ENCODE measurements at places on chromosomes 4 and X.

DNA sequence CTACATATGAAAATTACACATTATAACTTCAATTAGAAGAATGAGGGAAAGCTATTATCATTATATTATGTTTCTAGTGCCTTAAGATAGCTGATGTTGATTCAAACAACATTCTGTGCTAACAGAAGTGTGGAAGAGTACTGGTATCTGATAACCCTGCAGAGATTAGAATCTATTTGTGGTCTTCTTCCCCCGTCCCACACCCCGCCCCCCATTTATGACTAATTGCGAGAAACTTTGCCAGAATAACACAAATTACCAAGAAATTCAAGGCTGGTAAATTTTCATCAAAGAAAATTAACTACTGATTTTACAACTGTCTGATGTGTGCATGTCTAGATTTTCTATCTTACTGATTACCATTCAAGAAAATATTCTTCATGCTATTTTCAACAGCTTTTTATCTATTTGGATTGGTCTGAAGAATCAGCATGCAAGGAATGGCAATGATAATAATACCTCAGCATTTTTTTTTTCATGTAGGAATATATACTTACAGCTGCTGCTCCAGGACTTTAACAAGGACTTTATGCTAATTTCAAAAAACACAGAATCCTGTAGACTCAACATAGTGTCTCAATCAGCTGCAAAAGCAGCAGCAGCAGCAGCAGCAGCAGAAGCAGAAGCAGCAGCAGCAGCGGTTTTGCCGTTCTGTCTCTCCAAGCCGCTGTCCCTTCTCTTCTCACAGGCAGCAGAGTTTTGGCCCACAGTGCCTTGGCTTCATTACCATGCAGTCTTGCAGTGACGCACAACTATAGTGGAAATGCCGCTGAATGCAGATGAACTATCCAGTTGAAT, 126.7 kb downstream of the FRYL start:
- no peak for DNase-seq

GRCh38 chr4:140156529-140157171, 2.7 kb upstream of the MAML3 start:
- no peak for DNase-seq

DNA sequence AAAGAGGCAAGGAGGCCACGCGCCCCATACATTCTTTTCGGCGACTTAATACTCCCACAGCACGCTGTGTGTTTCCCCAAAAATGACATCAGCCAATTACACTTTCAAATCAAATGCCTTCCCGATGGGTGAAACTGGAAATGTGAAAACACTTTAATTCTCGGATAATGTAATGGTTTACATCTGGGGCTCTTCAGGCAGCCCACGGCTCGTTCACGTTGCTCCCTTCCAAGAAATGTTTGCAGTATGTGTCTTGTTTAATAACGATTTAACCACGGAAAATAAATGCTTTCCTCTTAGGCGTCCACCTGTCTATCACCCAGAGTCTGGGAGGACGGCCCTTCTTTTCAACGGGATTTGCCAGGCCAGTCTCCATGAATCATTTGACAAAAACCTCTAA, 272.5 kb downstream of the SHOX start:
- DNase-seq, result no peak

- DNase-seq, result no peak
These were observed 384.3 kb downstream of the GPM6A start for GRCh38 chr4:175427751-175428150.

DNA sequence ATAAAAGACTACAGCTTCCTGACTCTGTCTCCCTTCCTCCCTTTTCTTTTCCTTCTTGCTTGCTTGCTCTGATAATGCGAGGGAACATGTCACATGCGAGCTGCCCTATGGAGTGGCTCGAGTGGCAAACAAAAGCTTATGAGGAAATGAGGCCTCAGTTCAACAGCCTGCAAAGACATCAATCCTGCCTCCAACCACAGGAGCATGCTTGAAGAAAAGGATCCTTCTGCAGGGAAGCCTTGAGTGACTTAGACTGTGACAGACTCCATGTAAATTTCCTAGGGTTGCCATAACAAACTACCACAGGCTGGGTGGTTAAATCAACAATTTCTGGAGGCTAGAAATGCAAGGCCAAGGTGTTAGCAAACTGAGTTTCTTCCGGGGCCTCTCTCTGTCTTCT, 152.5 kb downstream of the NR3C2 start:
- DNase-seq, result no peak

DNA sequence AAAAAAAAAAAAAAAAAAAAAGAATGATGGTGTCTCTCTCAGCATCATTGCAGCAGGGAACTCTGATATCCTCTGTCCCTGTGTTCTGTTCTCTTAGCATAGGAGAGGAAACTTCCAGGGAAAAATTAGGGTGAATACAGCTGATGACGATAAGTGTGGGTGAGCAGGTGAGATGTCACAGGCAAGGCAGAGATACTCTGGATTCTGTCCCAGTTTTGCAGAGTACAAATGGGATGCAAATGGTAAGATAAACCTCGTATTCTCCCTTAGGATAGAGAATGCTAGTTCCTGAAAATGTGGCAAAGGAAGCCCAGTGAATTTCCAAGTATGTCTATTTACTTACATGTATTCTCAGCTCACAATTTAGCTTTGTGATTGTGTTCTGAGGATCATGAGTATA, 671.6 kb upstream of the BOD1L1 start:
- no peak for DNase-seq

- DNase-seq, result no peak
These were observed 176.8 kb upstream of the GLRA2 start for GRCh38 chrX:14352511-14352910.

DNA sequence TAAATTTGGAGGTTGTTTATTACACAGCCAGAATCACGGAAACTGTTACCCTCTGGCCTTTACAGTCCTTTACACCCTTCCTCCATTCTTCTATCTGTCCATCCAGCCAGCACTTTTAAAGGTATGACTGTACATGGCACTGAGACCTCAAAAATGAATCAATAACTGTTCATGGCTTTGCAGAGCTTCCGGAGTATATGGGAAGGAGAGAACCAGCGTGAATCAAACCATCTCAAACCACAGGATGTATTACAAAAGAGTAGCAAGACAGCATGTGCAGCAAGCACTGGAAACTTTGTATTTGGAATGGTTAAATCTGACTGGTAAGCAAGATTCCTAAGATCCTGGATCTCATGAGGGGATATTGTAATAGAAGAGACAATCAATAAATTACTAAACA, 228.5 kb upstream of the CASK start:
- no peak for DNase-seq

GRCh38 chrX:132181364-132181763, 37.9 kb downstream of the RAP2C start:
- no peak for DNase-seq

- DNase-seq, result no peak
These were observed 35.3 kb upstream of the GPR78 start for GRCh38 chr4:8544741-8545438.

DNA sequence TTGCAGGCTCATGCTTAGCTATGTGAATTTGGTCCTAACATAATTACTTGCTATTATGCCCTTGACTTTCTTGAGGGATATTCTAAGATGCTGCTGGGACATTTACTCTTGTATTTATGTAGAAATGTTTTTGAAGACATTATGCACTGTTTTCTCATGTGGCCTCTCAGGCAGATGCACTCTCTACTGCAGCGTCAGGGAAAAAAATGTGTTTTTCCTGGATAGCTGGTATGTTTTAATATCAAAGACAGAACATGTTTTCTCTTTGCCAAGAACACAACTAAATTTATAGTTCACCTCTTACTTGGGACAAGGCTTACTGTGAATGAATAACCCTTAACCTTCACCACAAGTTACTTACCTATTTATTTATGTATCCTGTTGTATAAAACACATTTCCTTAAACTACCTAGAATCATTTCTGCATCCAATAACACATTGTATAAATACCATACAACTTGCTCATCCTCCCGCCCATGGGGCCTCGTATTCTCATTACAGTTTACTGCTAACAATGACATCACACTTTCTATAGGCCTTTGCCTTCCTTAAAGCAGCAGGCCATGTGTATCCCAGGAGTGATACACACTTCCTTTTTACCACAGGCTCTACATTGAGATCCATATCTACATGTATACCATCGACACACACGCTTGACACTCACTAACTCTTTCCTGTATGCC, 178.7 kb downstream of the SLIT2 start:
- DNase-seq, result no peak

GRCh38 chr4:82394896-82395295, 21.1 kb upstream of the HNRNPD start:
- DNase-seq, result no peak

GRCh38 chr4:173328236-173328901, 5.8 kb downstream of the HMGB2 start:
- no peak for DNase-seq

GRCh38 chrX:101417981-101418841, 10.2 kb downstream of the HNRNPH2 start:
- no peak for DNase-seq

DNA sequence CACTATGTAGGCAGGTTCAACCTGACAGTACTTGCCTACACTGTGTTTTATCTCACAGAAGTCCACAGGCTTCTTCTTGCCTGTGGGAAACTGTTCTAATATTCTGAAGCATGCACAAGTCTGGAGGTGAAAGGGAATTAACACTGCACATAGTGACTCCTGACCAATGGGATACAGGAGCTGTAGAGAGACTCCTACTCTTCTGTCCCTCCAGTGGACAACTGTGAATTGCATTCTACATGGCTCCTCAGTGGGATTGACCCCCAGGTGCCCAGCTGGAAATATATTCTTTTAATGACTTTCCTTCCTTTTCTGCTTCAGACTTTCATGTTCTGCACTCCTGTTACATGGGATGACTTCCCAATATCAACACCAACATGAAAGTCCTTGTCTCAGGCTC, 8.2 kb upstream of the YIPF6 start:
- DNase-seq, result no peak

- no peak for DNase-seq
These were observed 21.9 kb downstream of the ARX start for GRCh38 chrX:24993879-24994278.

DNA sequence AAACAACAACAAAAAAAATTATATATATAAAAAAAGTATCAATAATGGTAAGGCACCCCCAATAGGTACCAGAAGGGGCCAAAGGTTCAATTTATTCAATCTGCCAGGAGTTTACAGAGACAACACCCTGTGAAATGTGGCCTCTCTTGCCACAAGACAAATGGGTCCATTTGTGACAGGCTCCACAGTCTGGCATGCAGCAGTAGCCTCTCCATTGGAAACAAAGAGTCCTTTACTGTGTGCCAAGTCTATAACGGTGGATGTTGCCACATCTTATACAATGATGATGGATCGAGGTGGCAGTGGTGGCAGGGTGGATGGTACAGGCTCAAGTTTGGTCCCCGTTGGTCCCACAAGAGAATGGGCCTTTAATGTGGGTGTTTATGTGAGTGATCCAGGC, 70.1 kb upstream of the SH3RF1 start:
- DNase-seq, result no peak

DNA sequence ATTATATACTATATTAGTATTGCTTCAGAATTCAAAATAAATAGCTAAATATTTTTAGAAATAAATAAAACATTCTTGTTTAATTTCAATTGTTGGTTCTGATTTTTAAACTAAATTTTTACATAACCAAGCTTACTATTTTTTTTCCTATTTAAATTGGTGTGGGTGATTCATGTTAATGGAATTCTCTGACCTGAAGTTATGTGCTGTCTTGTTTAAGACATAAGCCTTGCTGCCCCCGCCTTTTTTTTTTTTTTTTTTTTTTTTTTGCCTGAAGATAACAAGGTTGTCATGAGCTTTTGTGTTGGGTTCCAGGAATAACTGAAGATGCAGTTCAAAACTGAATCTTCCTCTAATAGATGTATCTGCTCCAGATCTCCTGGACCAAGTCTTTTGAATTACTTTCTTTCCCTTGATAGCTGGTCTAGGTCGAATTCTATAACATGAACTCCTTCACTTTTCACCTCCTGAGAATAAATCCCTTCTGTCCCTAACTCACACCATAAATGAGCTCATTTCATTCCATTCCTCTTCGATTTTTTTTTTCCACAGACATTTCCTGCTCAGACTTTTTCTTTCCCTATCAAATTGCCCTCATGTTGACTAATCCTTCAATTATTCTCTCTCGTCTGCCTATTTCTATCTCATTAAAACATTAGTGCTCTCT, 261.5 kb upstream of the FTHL17 start:
- no peak for DNase-seq

DNA sequence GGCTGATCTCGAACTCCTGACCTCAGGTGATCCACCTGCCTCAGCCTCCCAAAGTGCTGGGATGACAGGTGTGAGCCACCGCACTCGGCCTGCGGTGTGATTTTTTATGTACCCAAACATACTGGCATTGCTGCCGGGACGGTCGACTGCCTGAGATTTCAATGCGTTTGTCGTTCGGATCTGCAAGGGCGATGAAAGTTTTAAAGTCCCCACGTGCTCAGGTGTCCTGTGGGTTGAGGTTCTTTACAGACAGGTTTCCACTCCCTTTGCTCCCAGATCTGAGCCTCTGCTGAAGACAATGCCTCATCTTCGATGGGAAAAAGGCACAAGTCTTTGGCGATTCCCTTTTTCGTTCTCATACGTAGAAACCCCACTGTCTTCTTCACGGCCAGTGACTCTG, 78.1 kb upstream of the SHOX start:
- DNase-seq, result no peak

- DNase-seq, result no peak
These were observed 119.7 kb downstream of the CHRNA9 start for GRCh38 chr4:40454816-40455215.

GRCh38 chrX:46755671-46756070, 3.2 kb downstream of the SLC9A7 start:
- no peak for DNase-seq

GRCh38 chrX:57821703-57822387, 88.4 kb downstream of the ZXDA start:
- peak; percentile 7 for DNase-seq
